ENCODE measurements at places on chromosomes 2 and 18.

DNA sequence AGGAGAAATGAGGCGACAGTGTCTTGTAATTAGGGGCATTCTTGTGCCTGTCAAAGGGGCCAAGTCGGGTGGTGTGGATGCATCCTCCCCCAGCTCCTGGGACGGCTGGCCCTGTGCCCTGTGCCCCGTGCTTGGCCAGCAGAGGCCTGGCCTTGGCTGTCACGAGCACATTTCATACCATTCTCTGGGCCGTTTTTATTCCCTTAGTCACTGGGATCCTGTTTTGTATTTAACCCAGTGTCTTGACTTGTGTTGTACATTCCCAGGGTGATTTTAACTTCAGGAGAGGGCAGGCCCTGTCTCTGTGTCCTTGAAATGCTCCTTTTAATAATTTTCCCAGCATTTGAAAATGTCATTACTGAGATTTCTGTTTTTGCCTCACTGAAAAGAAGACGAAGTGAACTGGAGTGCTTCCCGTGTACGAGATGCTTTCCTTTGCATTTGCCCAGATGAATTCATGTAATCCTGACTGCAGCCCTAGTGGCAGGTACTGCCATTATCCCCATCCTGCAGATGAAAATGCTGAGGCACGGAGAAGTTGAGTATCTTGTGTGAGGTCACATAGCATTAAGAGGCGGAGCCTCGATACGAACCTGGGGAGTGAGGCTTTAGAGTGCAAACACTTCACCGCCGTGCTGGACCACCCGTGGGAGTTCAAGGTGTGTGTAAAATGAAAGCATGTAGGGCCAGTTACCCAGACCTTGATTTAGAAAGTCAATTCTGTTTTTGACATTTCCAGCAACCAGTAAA lies 57.0 kb downstream of the SH3RF3 start:
- DNase-seq = peak; percentile 86

DNA sequence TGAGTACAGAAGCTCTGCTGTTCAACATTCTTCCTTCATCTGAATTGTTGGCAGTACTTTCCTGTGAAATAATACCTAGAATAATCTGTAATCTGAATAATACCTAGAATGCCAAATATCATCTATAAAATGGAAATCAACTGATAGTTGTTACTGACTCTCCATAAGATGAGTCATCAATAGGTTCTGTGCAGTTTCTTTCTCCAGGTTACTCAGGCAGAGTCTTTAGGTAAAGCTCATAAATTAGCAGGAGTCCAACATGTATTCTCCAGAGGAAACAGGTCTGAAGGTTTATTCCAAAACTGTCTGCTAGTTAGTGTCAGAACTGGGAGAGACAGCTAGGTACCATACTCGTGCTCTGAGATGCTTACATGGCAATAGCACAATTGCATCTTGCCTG lies 282.0 kb upstream of the MAP2 start:
- no peak for DNase-seq

DNA sequence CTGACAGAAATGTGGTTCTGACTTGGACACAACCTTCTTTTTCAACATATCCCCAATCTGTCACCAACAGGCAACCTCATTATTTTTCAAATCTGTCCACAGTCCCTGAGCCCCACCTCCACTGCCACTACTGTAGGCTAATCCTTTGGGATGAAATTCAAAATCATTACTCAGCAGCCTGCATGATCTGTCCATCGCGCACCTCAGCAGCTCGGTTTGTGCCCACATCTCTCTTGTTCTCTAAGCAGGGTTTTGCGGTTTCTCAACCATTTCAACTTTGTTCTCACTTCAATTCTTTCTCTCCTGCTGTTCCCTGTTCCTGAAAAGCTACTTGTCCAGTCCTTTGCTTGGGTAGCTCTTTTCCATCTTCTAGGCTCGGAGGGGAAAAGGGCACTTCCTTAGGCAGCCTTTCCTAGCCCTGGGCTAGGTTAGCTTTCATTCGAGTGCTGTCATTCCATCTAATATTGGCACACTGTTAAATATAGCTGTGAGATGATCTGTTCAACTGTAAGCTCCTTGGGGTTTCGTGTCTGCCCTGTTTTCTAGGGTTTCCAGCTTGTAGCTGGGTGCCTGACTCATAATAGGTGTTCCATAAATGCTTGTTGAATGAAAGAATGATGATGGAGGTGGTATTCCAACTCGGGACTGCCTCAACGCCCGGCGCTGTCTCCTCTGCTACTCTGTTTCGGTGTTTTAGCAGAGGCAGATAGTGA lies 653 bp upstream of the ANKAR start:
- no peak for DNase-seq

- DNase-seq = peak; percentile 66
Observed at GRCh38 chr2:96540136-96540535, 3.6 kb downstream of the ARID5A start.

GRCh38 chr2:183027443-183027842 lies 10.8 kb downstream of the NCKAP1 start:
- no peak for DNase-seq

- no peak for DNase-seq
Observed at GRCh38 chr18:72427721-72428120, 116.4 kb downstream of the CBLN2 start.

- DNase-seq = no peak
Observed at GRCh38 chr2:31413862-31414550, 536 bp downstream of the XDH start.

- DNase-seq = no peak
Observed at GRCh38 chr2:54543733-54544396, 87.7 kb downstream of the SPTBN1 start.

DNA sequence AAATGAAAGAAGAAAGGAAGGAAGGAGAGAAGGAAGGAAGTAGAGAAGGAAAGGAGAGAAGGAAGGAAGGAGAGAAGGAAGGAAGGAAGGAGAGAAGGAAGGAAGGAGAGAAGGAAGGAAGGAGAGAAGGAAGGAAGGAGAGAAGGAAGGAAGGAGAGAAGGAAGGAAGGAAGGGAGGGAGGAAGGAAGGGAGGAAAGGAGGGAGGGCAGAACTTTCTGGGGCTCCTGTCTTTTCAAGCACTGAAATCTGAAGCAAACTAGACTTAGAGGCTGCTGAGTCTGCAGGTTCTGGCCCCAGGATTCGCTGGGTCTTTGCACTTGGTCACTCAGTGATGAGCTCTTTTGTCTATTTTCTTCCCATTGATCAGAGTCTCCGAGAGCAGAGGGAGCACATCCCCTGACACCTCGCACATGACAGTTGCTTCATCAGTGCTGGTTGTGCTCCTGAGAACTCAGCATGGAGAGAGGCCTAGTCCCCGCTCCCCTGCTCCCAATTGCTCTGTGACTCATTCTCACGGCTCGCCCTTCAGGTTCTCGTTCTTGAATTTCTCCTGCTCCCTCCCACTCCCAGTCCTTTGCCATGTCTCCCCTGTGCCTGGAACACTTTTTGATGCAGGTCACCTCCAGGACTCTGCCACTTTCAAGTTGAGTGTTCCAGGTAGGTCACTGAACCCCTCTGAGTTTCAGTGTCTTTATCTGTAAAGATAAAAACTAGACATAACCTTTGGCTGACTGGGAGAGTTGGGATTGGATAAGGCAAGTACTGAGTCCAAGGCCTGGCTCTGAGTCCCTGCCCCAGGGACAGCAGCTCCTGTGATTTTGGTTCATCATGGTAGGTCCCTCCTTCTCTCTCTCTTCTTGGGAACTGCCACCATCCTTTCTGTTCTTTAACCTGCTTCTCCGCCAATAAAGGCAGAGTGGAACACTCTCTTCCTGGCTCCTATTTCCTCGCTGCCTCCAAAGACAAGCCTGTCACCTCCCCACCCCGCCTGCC lies 55.2 kb downstream of the TNP1 start:
- DNase-seq = peak; percentile 75

GRCh38 chr2:7203056-7203467 lies 285.9 kb downstream of the RNF144A start:
- peak; percentile 78 for DNase-seq

- DNase-seq = no peak
Observed at GRCh38 chr2:121398853-121399252, 113.9 kb upstream of the TFCP2L1 start.

GRCh38 chr18:71329114-71329513 lies 1040.3 kb downstream of the SOCS6 start:
- DNase-seq = no peak

GRCh38 chr2:192267484-192267883 lies 72.8 kb upstream of the TMEFF2 start:
- DNase-seq = peak; percentile 59

- no peak for DNase-seq
Observed at GRCh38 chr2:101781326-101781725, 83.8 kb downstream of the MAP4K4 start.

DNA sequence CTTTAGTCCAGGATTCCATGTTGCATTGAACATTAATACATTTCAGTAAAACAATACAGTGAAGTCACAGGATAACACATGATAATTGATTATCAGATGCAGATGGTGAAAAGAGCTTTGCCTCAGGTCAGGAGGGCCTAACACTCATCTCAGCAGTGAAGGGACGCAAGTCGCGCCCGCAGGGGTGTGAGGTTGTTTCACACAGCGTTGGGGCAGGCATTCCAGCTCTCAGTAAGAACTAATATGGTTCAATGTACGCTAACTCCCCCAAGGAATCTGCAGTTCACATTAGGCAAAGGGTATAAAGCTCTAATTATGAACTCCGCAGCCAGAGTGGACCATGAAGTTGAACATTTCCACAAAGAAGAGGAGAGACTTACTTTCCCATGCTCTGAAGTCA lies 53.1 kb upstream of the ATL2 start:
- DNase-seq = no peak

DNA sequence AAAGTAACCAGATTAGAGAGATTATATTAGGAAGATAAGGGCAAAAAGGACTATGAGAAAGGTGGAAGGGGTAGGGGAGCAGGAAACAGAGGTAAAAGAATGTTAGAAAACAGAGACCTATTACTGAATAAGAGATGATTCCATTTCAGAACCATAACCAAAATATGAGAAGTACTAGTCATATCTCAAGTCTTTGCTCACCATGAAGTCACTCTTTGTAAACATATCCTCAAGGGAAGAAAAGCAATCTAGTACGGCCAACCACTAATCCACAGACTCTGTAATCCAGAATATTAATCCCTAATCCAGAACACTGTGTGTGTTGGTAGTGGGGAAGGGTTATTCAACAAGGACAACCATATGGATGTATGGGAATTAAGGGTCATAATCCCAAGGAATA lies 92.0 kb downstream of the CDCA7 start:
- DNase-seq = no peak

GRCh38 chr18:5601188-5601624 lies 57.4 kb upstream of the EPB41L3 start:
- no peak for DNase-seq

DNA sequence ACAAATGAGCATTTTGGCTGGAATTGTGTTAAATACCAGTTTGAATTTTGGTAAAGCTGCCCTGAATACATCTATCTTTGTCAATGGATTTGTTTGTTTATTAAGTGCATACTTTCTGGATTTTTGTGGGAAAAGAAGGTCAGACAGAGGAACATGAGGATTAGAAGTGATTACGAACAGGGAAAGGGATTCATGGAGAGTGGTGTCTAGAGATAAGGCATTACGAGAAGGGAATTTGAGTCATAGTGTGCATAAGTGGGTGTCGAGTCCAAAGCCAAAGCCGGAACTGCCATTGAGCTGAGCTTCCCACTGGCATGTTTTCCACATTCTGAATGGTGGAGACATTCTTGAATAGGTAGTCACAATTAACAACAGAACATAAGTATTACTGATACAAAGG lies 68.9 kb upstream of the EFEMP1 start:
- peak; percentile 86 for DNase-seq
